Activated CD4-positive, alpha-beta T cell treated with anti-CD3 and anti-CD28 coated beads for 24 hours (primary cell): ENCODE measurements at places on chromosomes 13 and 19.

DNA sequence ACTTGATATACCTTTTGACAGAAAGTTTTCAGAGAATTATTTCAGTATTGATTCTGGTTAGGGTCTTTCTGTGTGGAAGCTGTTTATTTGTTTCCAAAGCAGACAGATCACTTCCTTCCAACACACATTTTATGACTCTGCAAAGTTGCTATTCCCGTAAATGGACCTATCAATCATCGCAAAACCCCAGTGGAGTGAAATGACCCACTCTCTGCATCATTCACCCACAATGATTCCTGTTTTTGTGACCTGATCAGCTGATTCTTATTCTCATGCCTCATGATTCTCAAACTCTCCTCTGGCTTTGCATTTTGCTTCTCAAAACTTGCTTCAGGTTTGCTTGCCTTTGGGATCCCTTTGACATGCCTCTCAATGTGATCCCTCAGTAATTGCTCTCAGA is 453.7 kb downstream of the PCDH17 start:
- no peak for DNase-seq

DNA sequence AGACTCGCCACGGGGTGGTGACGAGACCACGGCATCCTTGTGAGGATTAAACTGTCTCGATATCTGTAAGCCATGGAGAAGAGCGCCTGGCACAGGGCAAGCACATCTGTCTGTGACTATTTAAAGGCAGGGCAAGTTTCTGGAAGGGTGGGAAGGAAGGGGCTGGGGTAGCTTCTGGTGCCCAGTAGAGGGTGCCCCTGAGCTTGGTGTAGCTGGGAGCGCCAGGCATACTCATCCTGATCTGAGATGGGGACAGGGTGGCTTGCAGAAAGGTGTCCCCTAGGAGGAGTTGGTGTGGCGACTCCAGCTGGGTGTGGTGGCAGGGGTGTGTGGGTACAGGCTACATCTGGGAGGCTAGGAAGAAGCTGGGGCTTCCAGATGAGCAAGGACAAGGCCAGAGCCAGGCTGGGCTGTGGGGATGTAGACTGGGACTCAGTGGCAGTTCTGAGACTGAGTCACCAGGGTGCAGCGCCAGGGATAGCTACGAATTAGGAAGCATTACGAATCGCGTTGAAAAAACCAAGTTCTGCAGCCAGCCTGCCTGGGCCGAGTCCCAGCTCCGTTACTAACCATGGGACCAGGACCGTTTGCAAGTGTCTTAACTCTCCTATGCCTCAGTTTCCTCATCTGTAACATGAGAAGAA is 23.1 kb upstream of the ASPDH start:
- DNase-seq: no peak

GRCh38 chr13:113078902-113079780 is 26.4 kb upstream of the F7 start:
- DNase-seq: no peak

- DNase-seq: no peak
These were observed 11.5 kb upstream of the ZNF814 start for GRCh38 chr19:57900311-57900710.

GRCh38 chr13:98144027-98144741 is 1.3 kb downstream of the FARP1 start:
- no peak for DNase-seq

GRCh38 chr19:1311543-1312091 is 25.9 kb downstream of the EFNA2 start:
- DNase-seq: no peak

DNA sequence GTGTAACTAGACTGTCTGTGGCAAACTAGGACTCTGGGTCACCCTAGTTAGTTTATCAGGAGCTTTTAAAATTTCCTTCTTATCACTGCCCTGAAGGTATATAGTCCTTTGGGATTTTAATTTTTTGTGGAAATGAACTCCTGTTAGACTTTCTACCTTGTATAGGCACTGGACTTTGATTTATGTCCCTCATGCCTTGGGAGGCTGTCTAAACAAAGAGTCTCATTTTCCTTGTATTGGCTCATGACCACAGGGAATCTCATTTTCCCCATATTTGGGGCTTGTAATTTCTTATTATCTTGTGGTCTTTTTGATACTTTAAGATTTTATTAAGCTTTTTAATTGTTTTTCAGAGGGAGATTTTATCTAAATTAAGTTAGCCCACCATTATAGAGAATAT is 21.4 kb downstream of the KCTD4 start:
- no peak for DNase-seq

DNA sequence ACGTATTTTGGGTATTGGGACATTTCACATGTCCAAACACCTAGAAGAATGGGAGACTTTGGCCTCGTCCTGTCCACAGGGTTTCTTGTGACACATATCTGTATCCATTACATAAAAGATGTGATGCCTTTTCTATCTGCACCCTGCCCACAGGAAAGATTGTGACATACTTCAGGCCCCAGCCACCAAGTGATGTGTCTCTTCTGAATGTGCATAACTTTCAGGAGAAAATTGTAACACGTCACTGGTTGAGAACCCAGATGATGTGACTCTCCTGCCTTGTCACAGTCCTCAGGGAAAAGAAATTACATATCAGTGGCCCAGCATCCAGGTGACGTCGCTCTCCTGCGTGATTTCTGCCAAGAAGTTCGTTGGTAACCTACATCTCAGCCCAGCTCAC is 21.0 kb upstream of the ZNF681 start:
- no peak for DNase-seq

- DNase-seq: peak; percentile 58
These were observed 1419.8 kb downstream of the UQCRFS1 start for GRCh38 chr19:27793128-27793643.

GRCh38 chr19:39385629-39386411 is 5.1 kb downstream of the PAF1 start:
- DNase-seq: no peak

DNA sequence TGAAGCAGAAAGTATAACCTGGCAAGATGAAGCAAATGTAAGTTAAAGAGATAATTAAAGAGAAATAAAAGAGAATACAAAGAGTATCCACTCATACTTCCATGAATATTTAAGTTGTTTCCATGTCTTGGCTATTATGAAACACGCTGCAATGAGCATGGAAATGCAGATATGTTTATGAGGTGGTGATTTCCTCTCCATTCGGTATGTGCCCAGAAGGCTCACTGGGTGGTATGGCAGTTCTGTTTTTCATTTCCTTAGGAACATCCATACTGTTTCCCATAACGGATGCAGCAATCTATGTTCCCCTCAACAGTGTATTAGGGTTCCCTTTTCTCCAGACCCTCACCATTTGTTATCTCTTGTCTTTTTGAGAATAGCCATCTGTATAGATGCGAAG is 272.6 kb upstream of the SOX21 start:
- DNase-seq: no peak
